Stimulated activated CD4-positive, alpha-beta T cell treated with anti-CD3 and anti-CD28 coated beads, Interleukin-1b, Interleukin-23, amount 100 ng/mL, for 1 hour (primary cell): ENCODE measurements at places on chromosomes 7 and 10.

DNA sequence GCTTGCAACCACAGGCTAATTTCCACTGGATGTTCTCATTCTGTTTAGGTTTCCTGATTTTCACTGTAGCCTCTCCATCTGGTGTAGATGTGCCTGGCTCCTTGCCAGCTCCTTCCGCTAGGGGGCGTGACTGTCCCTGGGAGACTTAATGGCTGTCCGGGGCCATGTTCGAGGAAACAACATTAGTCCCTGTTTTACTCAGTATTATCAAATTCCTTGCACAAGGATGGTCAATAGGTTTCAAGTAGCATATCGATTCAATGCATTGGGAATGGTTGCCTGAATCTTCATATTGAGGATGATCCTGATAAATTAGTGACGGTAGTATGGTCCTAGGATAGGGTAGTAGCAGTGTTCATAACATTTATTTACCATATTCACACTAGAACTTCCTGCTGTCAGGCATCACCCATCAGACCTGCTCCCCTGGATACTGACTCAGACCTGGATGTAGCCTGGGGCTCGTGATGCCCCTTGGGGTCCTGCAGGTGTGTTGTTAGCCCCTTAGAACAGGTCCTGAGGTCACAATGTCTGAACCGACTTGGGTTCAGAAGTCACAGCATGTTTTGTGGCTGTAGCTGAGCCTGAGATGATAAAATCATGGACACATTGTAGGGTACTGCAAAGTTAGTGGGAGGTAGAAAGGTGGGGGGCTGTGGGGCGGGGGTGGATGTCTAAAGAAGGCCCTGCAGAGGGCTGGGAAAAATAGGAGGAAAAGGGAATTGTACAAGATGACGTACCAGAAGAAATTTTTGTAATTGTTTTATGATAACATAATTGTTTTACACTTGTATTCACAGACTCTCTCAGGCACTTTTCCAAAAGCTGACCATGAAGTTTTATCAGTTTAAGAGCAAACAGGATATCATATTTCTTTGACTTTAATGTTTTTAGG, 8.9 kb upstream of the EXOC6 start:
- no peak for DNase-seq

DNA sequence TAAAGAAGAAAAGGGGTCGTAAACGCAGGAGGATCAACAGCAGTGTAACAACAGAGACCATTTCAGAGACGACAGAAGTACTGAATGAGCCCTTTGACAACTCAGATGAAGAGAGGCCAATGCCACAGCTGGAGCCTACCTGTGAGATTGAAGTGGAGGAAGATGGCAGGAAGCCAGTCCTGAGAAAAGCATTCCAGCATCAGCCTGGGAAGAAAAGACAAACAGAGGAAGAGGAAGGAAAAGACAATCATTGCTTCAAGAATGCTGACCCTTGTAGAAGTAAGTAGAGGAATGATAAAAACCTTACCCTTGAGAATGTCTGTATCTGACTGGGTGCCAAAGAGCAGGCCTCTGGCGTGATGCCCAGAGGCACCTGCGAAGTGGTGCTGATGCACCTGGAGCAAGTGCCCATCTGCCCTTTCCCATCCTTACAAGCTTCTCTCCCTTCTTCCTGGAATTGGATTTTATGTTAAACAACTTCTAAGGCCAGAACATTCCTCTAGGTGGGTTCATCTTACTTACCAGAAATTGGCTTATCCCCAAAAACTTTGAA, 86.4 kb upstream of the SAMD8 start:
- no peak for DNase-seq

DNA sequence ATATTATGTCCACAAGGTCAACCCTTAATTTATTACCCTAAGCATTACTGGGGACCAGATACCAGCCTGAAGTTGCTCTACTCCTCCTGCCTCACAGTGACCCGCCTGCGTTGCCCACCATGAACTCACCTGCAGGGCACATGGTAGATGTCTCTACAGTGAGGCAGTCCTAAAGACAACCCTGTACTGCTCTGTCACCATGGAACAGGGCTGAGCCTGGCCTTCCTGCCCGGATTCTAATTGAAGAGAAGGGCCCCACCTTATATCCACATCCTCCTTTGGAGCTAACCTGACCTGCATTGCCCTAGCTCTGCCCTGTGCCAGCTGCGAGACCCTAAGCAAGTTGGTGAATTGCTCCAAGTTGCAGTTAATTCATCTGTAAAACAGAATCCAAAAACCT, 4.1 kb downstream of the SH3PXD2A start:
- DNase-seq = no peak

GRCh38 chr7:137147338-137147720, 196.2 kb downstream of the PTN start:
- DNase-seq = no peak

GRCh38 chr10:123458933-123459332, 207.2 kb upstream of the GPR26 start:
- no peak for DNase-seq

GRCh38 chr10:99658622-99659030, 683 bp upstream of the ENTPD7 start:
- no peak for DNase-seq

- no peak for DNase-seq
These were observed 115.0 kb downstream of the SND1 start for GRCh38 chr7:127766831-127767459.

DNA sequence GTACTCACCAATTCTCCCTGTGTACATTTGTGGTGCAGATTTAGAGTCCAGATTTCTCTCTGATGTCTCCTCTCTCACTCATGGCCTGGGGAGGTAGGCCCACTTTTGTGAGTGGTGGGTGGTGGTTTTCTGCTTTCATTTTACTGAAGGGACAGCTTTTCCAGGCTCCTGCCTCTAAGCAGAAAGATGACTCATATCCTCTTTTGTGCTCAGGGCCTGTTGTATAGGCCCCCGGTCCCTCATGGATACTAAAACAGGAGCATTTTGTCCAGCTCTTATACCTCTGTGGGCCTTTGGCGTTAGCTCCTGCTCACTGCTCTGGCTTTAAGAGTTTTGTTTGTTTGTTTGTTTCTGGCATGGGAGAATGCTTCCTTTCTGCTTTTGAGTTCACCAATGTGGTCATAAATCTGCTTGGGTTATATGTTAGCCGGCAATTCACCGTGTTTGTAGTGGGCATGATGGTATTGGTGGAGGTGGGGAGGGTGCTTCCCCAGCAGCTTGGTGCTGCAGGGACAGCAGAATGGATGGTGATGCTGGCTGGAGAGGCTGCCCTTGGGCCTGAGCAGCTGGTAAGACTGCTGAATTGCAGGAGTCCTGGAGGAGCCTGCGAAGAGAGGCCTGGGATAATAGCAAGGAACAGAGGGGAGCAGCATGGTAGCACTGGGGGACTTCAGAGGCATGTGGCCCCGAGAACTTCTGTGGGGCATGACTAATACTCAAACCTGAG, 468.7 kb downstream of the RPS24 start:
- DNase-seq = no peak

GRCh38 chr7:29135846-29136245, 10.5 kb downstream of the CPVL start:
- DNase-seq = no peak

DNA sequence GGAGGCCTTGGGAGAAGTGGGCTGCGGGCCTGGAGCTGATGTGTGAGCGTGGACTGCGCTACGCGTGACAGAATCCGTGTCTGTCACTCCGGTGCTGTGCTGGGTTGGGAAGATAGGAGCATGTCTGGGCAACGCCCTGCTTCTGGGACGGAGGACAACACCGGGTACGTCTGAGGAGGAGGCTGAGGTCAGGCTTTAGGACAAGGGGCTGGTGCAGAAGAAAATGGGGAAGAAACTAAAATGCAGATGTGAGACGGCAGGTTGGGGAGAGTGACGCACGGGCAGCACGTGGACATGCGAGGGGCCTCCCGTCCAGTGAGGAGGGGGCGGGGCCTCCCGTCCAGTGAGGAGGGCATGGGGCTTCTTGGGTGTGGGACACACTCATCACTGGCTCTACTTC, 207.4 kb downstream of the DNAJB6 start:
- DNase-seq = no peak

- no peak for DNase-seq
These were observed 44.5 kb upstream of the SPOCK2 start for GRCh38 chr10:72132854-72133253.

- DNase-seq = no peak
These were observed 47.2 kb downstream of the APBB1IP start for GRCh38 chr10:26485150-26485941.

DNA sequence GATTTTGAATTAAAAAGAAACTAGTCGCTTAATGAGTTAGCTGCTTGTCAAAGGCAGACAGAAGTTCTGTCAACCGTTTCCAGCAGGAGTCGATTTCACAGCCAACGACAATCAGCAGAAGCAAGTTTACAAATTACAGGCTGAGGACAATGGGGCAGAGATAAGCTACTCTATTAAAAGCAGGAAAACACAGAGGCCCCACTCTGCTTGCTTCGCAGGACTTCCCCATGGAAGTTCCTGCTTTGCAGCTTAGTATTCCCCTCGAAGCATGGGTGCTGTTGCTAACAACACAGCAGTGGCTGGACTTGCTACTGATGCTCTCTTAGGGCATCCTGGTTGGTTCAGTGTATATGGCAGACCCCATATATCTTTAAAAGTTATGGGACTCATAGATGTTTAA, 50.8 kb upstream of the KLF6 start:
- DNase-seq = no peak

DNA sequence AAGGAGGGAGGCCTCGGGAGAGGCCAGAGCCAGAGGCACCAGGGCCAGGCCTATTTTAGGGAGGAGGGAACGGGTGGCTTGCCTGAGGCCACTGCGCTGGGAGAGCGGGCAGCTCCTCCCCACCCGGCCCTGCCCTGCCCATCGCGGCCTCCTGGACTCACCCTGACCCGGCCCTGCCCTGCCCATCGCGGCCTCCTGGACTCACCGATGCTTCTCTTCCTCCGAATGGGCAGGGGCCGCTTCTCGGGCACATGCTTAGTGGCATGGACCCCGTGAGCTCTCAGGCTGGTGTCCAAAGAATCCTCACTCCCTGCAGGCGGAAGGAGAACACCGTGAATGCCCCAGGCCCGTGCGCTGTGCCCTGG, 7.5 kb downstream of the PDGFA start:
- DNase-seq = no peak

GRCh38 chr7:100694098-100694745, at the start of gene GIGYF1:
Gene GIGYF1 (minus strand): TSS chr7:100694250. CDS start chr7:100688238, 6,012 bp downstream.
- no peak for DNase-seq

DNA sequence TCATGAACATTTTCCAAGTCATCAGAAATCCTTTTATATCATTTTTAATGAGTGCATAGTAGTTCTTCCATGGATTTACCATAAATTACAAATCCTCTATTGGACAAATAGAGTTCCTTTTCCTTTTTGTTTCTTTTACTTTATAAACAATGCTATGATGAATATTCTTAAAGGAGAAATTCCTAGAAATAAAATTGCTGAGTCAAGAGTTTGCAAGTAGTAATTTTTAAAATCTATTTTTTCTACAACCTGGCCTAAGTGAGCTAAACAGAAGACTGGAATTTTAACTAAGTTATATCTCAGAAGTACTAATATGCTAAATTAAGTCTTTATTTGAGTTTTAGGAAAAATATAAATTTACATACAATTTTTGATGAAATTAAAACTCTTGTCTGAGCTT, 38.8 kb downstream of the PLEKHA1 start:
- DNase-seq = no peak

DNA sequence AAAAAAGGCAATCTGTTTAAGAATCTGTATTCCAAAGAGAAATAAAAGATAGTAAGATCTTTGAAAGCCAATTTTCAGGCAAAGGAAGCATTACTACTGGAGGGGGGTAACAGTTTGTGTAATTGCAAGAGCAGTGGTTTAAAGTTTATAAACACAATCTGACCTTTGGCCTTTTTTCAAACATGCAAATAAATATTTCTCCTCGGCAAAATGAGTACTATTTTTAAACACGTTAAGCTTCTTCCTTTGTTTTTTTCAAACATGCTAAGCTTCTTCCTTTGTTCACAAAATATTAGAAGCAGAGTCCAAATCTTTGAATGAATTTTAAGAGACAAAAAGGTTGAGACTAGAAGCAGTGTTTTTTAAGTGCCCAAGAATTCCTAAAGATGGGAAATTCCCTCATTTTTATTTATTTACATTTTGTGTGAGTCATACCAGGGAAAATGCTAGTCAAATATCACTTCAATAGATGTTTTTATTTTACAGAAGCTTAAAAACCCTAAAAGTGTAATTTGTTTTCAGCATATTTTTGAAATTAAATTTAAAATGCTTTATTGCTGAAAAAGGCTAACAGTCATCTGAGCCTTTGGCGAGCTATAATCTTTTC, 229.3 kb downstream of the GPR37 start:
- DNase-seq = no peak

GRCh38 chr7:48180981-48181380, 9.7 kb downstream of the ABCA13 start:
- DNase-seq = no peak

DNA sequence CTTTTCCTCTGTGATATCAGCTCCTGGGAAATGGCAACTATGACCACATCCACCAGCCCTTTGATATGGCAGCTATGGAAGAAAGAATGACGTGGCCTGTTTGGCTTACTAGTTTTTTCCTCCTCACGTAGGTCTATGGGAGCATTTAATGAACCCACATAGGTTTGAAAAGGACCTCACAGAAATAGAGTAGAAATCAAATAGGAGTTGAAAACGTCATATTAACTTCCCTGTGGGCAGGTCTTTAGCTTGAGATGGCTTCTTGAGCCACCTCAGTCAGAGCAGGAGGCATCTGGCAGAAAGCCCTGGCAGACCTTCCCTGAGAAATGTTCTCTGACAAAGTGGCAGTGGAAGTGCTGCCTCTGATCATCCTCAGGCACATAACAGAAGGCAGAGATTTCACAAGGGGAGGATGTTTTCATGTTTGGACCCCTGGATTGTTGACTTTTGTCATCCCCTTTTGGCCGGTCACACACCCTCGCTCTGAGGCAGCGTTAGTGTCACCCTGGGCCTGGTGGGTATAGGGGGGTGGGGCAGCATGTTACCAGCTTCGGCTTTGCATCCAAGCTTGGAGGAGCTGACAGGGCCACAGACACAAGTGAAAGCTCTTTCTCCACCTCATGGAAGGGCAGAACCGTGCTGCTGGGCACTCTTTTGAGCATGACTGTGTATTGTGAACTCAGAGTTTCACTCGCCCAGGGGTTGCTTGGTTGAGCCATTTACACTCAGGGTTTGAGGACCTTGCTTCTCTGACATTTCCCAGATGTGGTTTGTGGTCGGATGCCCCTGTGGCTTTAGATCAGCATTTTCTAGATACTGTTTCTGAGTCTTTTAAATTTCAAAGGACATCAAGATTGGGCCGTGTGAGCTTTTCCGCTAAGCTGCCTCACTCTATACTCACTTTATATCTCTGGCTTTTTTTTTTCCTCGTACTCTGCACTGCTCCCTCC, 184.2 kb downstream of the STK31 start:
- DNase-seq = no peak
